ENCODE measurements at places on chromosomes 16 and 17.

DNA sequence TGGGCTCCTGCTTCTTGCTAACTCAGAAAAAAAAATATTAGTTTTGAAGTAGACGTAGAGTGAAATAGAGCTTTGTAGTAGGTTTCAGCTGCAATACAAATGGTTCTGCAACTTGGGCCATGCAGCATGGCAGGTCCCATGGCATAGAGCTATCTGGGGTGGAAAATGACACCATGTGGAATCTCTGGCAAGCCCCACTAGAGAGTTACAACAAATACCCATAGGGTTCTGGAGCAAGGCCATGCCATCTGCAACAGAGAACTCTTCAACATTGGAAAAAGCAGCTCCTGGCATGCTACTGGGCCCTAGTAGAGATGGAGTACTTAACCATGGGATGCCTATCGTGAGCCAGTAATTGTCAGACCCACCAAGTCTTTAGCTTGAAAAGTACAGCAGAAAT is 25.3 kb upstream of the RBBP6 start:
- no peak for DNase-seq

DNA sequence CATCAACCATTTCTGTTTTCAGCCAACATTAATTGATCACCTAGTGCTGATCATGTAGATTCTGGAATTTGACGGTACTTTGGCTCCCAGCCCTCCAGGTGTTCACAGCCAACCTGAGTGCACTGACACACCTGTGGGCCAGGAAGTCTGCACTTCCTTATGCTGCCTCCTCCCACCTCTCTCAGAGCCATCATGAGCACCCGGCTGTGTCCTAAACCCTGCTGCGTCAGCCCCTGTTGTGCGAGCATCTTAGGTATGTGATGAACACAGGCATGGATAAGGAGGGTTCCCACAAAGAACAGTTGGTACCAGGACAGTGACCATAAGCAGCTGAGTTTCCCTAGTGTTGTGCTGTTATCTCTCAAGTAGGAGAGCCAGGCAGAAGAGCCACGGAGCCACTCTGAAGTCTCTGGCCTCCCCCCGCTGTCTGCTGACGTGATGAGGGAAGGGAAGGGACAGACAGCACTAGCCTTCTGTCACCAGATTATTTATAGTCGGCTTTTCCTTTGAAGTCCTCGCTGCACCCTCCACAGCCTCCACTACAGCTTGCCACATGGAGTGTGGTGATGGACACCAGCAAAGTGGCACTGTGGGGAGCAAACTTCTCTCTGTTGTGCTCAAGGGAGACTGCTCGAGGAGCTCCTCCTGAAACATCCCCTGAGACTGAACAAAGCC is 162.8 kb upstream of the ANKFN1 start:
- DNase-seq = no peak

DNA sequence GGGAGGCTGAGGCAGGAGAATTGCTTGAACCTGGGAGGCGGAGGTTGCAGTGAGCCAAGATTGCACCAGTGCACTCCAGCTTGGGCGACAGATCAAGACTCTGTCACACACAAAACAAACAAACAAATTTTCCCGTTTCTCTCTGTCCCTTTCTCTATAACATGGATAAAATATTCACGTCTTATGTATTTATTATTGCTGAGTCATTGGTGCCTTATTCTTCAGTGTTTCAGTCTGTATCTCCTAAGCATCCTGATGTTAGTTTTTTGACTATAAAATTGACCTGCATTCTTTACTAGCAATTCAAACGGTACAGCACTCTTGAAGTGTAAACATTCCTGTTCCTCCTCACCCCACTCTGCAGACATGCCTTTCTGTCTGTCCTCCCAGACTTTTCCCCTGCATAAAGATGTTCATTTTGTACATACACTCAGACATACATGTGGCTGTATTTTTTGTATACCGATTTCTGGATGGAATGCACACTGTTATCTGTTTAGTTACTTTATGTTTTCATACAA is 16.4 kb downstream of the DHODH start:
- DNase-seq = no peak

GRCh38 chr17:80362428-80363119 is 52.4 kb upstream of the ENDOV start:
- DNase-seq = no peak

DNA sequence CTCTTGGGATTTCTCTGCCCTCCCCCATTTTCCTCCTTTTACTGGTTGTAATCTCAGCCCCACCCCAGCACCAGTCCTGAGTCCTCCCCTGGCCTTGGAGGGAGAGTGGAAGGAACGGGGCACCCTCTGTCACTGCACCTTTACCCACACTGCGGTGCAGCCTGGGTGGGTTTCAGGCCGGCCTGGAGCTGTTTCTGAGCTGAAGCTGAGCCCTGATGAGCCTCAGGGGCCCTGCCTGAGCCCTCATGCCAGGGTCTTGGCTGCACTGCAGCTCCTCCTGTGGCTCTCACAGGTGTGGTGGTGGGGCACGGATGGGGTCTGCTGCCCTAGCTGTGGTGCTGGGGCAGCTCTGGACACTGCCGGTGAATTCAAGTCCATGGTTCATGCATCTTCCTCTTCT is 34.5 kb downstream of the RNF213 start:
- DNase-seq = no peak

GRCh38 chr16:75811020-75811634 is 84.8 kb upstream of the CPHXL start:
- DNase-seq = no peak

GRCh38 chr16:67882374-67883145 is 2.1 kb upstream of the NRN1L start:
- no peak for DNase-seq

DNA sequence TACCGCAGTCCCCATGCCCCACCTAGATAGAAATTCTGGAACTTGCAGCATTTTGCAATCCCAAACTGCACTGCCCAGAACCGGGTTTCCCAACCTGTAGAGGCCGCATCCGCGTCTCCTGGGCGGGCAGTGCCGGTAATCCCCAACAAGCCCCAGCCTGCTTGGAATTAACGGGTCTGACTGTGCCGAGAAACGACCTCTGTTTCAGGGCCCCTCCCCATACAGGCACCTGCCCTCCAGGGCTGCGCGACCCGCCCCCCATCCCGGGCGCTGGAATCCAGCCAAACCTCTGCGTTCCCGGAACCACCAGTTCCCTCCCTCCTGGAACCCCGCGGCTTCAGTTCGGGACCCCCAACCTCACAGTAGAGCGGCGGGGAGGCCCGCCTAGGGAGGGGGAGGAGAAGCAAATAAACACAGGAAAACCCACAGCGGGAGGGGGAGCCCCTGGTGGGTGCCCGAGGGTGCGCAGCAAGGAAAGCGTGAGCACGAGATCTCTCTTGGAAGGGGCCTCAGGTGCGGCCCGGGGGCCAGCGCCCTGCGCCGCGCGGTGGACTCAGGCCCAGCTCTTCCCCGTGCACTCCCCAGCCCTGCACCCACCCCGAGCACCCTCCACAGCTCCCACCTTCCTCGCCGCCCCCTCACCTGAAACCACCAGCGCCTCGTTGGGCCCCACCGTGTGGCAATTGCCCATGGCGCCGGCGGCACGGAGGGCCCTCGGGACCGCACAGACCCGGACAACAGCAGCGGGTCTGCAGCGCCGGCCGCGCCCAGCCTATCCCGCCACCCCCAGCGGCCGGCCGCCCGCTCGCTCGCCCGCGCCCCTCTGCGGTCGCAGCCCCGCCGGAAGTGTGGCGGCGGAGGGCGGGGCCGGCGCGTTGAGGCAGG is at the start of gene FLOT2:
FLOT2 (minus strand) TSS at position 850 of the 885 bp plus-strand sequence; CDS start at position 691, 159 bp downstream.
- peak; percentile 48 for DNase-seq

GRCh38 chr17:59338498-59338897 is 7.0 kb downstream of the YPEL2 start:
- DNase-seq = no peak

- DNase-seq = no peak
Observed at GRCh38 chr17:58565389-58566311, 51.2 kb upstream of the MTMR4 start.

DNA sequence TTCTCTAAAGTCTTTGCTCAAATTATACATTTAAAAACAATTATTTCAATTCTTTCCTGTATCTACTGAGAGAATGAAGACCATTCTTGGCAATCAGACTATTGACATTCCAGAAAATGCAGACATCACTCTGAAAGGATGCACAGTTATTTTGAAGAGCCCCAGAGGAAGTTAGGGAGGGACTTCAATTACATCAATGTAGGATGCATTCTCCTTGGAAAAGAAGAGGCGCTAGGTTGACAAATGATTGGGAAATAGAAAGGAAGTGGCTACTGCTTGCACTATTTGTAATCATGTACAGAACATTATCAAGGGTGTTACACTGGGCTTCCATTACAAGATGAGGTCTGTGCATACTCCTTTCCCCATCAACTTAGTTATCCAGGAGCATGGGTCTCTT is 74.3 kb downstream of the SSH2 start:
- DNase-seq = no peak

- no peak for DNase-seq
Observed at GRCh38 chr16:85940214-85940613, 41.3 kb downstream of the IRF8 start.

DNA sequence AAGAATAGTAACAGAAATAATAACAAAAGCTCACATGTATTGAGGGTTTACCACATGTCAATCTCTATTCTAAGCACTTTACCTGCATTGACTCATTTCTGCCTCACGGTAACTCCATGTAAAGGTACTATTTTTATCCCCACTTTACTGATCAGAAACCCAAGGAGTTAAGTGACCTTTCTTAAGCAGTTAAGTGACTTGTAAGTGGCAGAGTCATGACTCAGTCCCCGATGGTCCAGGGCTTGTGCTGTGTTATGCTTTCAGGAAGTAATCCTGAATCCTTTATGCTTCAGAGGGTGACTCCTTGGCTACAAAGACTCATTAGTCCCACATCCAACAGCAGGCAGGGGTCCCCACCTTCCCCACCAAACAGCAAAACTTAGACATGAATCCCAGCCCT is 66.5 kb downstream of the MRM1 start:
- DNase-seq = no peak

DNA sequence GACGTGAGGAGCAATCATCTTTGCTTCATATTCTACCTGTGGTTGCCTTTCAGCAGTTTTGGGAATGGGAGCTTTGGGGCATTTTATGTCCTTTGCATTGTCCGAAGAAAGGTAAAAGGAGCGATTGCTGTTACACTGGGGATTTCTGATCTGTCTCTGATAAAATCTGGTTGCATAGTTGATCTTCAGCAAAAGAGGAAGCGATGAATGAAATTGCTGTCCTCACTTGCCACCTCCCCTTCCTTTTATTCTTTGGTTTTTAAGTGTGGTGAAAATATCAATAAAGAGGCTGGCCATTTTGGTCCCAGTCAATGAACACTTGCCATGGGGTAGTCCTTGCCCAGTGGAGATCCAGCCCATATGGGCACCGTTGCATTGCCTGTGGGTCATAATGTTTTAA is 236.8 kb downstream of the MSI2 start:
- DNase-seq = no peak

- DNase-seq = no peak
Observed at GRCh38 chr16:28877655-28878000, 660 bp upstream of the ATP2A1 start.

GRCh38 chr16:23031508-23032098 is 117.6 kb downstream of the USP31 start:
- DNase-seq = no peak

DNA sequence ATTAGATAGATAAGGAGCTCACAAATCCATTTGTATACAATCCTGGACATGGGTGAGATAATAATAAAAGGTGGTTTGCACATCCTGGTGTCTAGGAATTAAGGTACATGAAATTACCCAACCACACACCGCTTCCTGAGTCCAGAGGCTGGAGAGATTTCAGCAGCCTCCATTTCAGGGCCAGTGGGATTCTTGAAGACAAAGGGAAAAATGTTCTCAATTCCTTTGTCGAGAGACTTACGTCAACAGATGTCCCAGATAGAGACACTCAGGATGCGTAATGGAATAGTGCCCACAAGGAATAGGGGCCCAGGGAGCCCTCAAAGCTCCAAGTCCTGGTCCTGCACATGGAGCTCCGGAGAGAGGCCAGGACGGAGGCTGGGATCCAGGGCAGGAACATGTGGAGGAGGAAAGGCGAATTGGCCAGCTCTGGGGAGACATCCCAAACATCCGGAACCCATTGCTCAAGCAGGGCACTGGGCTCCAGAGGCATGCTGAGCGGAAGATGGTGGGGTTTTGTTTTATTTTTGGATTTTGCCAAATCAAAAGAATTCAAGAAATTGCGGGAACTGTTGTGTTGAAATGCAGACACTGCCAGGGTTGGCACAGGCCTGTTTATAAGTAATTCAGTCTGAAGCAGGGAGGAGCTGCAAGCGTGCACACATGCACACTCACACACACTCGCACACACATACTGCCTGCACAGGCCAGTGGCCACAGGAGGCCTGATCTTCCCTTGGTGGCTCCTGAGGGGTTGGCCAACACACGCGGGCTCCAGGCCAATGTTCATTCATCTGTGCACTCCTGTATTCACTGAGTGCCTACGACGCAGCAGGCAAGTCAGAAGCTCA is 97.2 kb downstream of the NOG start:
- no peak for DNase-seq

DNA sequence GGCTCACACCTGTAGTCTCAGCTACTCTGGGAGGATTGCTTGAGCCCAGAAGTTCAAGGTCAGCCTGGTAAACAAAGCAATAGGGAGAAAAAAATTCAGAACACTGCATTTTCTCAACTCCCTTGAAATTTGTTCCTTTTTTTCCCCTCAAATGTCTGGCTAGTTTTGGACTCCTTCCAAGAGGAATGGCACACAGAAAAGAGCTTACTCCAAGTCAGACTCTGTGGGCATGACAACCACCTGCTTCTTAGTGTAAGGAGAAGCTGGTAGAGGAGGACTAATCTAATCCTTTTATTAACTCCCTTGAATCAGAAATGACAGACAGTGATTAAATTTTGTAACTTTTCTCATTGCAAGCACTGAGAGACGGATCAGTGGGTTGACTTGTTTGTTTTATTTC is 27.9 kb upstream of the HYDIN start:
- DNase-seq = no peak

GRCh38 chr16:66263168-66263972 is 103.1 kb upstream of the CDH5 start:
- DNase-seq = no peak

DNA sequence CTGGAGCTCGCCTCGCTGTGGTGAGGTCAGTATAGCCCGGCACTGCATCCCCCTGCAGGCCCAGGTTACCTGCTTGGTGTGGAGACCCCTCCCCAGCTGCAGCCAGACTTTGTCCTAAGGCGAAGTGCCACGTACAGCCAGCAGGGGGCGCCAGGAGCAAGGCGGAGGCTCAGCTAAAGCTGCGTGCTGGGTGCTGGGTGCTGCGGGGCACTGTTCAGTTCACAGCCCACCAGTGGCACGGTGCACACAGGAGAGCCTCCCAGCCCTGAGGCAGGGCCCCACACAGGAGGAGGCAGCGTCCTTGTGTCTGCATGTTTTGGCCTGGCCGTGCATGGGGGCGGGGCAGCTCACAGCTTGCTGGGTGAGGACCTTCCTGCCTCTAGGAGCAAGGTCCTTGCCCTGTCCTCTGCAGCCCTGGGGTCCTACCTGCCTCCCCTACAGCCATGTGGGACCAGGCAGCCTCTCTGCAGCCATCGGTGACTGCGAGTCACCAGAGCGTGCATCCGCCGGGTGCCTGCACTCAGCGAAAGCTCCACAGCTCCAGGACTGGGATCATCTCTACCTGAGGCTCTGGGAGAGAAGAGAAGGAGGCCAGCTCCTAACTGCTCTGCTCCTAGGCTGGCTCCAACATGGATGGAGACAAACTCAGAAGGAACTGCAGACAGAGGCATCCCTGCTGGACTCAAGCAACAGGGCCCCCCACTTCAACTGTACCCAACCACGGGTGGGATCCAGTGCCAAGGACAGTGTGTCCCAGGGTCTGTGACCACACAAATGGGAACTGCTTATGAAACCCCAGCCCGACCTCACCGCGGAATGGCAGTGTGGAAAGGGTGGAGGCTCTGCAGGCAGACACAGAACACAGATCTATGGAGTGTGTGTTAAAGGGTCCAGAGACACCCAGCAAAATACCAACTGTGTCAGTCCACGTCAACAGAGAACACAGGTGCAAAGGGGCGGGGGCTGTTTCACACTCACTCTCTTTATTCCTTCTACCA is 19.0 kb downstream of the SLC7A5 start:
- no peak for DNase-seq
